ENCODE measurements at places on chromosomes 1 and 21.

GRCh38 chr1:59409549-59409948 lies 112.7 kb downstream of the FGGY start:
- DNase-seq: no peak

- DNase-seq: peak; percentile 69
Measured at GRCh38 chr1:223700942-223701637, 11.2 kb upstream of the CAPN2 start.

DNA sequence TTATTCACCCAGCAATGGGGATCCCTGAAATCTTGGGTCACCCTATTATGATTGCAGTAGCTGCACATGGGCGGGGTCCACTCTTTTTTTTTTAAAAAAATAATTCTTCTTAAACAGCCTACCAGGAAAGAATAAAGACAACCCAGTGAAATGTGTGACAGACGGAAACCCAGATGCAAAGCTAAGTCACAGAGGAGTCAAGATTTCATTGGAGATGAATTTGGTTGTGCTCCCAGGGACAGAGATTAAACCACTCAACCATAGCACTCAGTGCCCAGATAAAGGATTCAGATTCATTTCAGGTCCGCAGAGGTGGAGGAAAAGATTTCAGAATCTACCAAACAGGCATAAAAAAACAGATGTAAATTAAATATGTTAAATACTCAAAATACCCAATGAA lies 583.5 kb upstream of the ZP4 start:
- DNase-seq: no peak

GRCh38 chr1:109547463-109548320 lies 723 bp upstream of the GNAI3 start:
- DNase-seq: peak; percentile 42

GRCh38 chr1:30688920-30689794 lies 34.2 kb downstream of the MATN1 start:
- DNase-seq: no peak

GRCh38 chr1:116203181-116203723 lies 92.1 kb downstream of the MAB21L3 start:
- no peak for DNase-seq
